ENCODE measurements at places on chromosomes 11 and 22.

GRCh38 chr11:112555491-112556364 lies 295.1 kb upstream of the PLET1 start:
- DNase-seq, result peak; percentile 23

- DNase-seq, result no peak
These were observed 784 bp upstream of the SYNGR1 start for GRCh38 chr22:39348909-39349505.

GRCh38 chr11:70470127-70470526 lies 71.8 kb downstream of the CTTN start:
- DNase-seq, result no peak

DNA sequence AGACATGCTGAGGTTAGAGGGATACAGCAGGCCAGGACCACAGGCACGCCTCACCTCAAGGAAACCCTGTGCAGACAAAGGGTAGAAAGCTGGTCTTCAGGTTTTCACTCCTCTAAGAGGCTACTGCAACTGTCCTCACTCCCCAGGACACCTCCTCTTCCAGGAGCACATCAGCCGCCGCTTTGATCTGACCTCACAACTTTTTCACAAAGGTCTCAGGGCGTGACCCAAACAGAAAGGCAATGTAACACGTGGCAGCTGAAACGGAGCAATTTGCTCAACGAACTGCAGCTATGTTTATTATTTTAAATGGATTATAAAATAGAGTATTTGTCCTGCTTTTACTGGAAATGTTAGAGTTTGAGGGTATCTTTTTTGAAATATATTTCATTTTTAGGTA lies 46.1 kb downstream of the LARGE1 start:
- DNase-seq, result no peak

- no peak for DNase-seq
These were observed 724.5 kb upstream of the RAG2 start for GRCh38 chr11:37322333-37323194.

- DNase-seq, result no peak
These were observed 72.1 kb upstream of the OR5AK2 start for GRCh38 chr11:56916587-56916986.

GRCh38 chr11:66068154-66068821 lies 1.8 kb upstream of the PACS1 start:
- DNase-seq, result peak; percentile 55

DNA sequence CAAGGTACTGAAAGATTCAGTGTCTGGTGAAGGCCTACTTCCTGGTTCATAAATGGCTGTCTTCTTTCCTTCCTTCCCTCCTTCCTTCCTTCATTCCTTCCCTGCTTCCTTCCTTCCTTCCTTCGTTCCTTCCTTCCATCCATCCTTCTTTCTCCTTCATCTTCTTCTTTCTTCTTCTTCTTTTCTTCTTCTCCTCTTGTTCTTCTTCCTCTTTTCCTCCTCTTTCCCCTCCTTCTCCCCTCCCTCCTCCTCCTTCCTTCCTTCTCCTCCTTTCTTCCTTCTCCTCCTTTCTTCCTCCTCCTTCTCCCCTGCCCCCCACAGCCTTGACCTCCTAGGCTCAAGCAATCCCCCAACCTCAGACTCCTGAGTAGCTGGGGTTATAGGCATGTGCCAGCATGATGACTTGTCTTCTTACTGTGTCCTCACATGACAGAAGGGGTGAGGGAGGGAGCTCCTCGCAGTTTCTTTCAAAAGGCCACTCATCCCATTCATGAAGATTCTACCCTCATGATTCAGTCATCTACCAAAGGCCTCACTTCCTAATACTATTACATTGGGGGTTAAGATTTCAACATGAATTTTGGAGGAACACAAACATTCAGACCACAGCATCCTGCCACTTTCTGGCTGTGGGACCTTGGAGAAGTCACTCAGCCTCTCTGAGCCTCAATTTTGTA lies 22.6 kb upstream of the CCDC134 start:
- no peak for DNase-seq

GRCh38 chr11:61406067-61406466 lies 13.7 kb downstream of the TMEM216 start:
- no peak for DNase-seq

DNA sequence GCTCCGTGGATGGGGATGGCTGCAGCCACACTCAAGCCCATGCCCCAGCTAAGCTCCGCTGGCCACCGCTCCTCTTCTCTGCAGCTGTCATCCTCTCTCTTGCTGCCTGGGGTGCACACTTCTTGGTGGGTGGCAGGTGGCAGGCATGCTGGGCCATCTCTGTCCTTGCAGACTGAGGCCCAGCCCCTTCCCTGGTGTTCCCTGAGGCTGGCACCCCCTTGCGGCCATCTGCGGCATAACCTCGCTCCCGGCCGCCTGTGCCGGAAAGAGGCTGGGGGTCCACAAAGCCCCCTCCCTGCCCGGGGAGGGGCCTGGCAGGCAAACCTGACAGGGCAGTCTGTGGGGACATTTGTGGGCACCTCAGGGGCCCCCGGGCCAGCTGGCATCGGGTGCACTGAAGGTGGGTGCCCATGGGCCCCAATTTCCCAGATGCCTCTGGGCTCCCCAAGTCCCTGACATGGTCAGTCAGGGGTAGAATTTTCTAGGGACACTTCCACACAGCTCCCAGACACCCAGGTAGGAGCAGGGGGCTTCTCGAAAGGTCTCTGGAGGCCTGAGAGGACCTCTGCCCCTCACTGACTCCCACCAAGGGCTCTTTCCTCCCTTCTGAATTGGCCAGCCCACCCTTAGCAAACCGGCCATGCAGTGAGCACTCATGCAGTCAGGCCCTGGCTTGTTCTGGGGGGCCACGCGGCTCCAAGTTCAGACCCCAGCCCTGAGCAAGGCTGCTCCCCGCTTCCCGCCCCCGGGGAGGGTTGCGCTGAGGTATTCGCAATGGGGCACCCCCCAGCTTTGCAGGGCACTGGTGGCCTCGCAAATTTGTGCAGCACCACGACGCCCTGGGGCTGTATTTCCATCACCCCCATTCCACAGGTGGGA lies 23.5 kb upstream of the TH start:
- no peak for DNase-seq

GRCh38 chr11:47981667-47982404 lies 1.5 kb downstream of the PTPRJ start:
- no peak for DNase-seq

DNA sequence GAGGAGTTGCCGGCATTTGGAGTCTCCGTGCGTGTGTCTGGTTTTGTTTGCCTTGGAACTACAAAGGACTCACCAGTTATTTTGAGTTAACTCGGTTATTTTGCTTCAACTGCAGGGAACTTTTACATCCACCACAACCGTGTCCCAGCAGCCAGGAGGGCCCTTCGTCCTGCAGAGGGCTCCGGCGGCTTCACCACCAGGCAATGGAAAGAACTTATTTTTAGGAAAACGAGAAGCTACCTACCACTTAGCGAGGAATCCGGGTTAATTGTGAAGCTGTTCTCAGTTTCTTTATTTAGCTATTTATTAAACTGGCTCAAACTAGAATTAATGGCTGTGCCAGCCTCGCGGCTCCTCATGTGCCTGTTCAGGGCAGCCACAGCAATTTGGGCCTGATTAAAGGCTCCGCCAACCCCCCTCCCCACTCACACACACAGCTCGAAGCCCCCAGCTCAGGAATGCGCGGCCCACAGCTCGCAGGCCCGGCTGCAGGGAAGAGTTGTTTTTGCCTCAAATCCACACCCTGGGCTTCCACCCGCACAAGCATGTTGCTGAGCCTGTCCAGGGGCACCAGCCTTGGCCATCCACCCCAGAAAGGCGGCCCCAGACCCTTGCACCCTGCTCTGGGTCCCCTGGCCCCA lies 55.9 kb upstream of the FGF3 start:
- no peak for DNase-seq

DNA sequence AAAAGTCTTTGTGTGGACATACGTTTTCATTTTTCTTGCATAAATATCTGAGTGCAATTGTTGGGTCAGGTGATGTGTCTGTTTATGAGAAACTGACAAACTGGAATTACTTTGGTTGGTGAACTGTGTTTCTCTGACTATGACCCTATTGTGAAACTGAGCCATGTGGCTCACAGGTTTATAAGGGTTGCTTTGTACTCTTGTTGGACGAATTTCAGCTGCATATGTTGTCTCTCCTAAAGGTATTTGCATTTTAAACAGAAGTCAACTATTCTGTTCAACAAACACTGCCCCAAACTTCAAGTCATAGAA lies 34.4 kb upstream of the RASD2 start:
- DNase-seq, result no peak

DNA sequence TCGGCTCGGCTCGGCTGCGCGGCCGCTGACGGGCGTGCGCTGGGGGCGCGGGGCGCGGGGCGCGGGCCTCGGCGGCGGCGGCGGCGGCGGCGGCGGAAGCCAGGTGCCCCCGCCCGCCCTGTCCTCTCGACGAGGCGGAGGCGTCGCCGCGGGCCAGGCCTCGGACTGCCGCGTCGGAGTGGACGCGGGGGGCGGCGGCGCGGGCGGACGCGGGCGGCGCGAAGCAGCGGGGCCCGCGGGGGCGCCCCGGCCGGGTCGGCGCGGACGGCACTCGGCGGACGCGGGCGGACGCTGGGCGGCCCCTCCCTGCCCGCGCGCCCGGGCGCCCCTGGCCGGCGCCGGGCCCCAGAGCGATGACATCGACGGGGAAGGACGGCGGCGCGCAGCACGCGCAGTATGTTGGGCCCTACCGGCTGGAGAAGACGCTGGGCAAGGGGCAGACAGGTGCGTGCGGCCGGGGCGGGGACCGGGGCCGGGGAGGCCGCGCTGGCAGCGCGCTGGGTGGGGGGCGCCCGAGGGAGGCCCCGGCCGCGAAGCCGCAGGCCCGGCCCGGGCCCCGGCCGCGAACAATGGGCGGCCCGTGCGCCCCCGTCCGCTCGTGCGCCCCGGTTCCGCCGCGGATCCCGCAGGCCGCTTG lies at the start of gene BRSK2:
TSS of gene BRSK2 (plus strand) at position 3 of the 637 bp plus-strand sequence. CDS start at position 354, 351 bp downstream.
- no peak for DNase-seq

DNA sequence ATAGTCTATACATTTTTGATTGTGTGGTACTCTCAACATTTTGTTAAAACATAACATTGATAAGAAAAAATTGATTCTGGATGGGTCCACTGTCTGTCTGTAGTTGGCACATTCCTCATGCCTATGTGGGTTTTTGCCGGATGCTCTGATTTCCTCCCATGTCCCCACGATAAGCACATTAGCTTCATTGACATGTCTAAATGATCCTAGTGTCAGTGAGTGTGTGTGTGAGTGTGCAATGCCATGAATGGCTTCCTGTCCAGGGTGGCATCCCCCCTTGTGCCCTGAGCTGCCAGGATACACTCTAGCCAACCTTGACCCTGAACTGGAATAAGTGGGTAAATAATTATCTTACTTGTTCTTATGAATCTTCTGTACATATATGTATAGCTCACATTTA lies 5.4 kb downstream of the SFI1 start:
- DNase-seq, result no peak

DNA sequence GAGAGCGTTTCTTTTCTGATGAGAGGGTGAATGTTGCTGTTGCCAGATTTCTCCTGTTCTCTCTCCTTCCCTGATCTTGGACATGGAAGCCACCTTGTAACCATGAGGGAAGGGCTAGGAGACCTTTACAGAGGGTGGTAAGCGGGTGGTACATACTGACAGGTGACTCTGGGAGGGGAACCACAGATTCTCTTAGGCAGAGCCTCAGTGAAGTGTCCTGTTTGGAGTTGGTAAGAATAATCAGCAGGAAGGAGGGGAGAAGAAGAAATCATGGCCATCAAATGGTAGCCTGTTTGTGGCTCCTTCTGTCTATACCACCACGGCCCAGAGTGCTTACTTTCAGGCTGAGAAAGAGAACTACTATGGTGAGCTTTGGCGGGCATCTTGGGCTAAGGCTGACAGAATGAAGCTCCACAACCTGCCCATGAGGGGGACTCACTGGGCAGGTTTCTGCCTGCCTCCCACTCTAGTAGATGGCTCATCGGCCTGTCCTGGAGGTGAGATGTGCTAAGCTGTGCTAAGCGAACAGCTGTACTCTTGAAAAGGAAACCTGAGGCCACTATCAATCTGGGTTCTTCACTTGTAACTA lies 55.3 kb upstream of the CLTCL1 start:
- no peak for DNase-seq

GRCh38 chr11:69919659-69920344 lies 100.6 kb upstream of the FGF3 start:
- DNase-seq, result no peak

DNA sequence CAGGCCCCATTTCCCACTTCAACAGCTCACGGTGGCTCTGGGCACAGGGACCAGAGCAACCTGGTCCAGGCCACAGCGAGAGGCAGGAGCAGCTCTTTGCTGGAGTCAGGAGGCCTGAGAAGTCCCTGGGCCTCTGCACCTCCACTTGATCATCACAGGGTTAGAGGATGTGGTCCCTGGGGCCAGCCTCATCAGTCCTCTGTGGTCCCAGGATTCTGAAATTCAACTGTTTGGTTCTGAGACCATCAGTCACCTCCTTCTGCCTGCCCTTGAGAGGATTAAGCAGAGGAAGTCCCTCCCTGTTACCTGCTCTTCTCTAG lies 24.9 kb upstream of the CBX7 start:
- no peak for DNase-seq

DNA sequence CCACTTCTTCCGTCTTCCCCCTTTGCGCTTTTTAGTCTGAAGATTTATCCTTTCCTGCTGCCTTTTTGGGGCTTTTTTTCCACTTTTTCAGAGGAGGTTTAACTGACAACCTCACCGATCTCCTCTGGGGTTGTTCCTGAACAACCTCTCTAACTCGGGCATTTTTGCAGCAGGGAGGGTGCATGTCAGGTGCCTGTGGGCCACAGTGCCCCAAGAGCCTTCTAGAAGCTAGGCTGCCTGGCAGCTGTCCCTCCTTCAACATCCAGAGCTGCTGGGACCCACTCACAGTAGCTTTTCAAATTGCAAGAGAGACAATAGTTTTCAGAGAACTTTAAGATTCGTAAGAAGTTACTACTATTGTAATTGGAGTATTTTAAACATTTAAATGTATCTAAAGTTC lies 1112.4 kb upstream of the CNTN5 start:
- no peak for DNase-seq

DNA sequence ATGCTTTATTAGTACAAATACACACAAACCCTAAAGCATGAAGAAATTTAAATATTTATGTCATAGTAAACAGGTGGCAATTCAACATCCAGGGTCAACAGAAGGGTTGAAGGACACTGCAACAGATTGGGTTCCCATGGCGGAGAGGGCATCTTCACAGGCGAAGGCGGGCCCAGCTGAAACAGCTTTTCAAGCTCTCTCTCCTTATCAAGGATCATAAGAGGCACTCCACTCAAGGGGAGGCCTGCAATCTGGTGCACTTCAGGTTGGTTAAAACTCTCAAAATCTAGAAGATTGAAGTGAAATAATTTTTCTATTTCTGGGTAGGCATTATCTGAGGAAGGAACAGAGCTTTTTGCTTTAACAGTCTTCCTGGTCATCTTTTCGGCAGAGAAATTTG lies 16.8 kb upstream of the SLC22A8 start:
- no peak for DNase-seq

- DNase-seq, result no peak
These were observed 13.7 kb downstream of the POU2AF3 start for GRCh38 chr11:111312076-111312475.

- no peak for DNase-seq
These were observed 8.6 kb upstream of the C11orf96 start for GRCh38 chr11:43933608-43934551.

- no peak for DNase-seq
These were observed at the start of gene LMO2 for GRCh38 chr11:33891714-33892327. LMO2 (minus strand) TSS chr11:33892076; CDS start chr11:33869716, 22,360 bp downstream.

GRCh38 chr22:42114721-42115120 lies 15.9 kb downstream of the CYP2D6 start:
- no peak for DNase-seq

- DNase-seq, result no peak
These were observed 89.5 kb upstream of the SNX19 start for GRCh38 chr11:131005829-131006228.

Data from activated CD4-positive, CD25-positive, alpha-beta regulatory T cell (primary cell).